ENCODE measurements at places on chromosomes 4 and X.

DNA sequence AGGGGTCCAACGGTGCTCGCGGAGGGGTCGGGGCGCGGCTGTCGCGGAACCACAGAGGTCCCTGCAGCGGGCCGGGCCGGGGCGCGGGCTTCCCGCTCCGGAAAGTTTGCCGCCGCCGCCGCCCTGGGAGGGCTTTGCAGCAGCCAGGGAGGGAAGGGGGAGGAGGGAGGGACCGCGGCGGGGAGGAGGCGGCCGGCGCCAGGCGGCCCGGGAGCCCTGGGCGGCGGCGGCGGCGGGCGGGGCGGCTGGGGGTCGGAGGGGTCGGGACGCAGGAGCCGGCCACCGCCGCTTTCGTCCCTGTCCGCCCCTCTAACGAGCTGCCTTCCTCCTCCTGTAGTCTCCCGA is 375 bp downstream of the FGFR3 start:
- no peak for DNase-seq

DNA sequence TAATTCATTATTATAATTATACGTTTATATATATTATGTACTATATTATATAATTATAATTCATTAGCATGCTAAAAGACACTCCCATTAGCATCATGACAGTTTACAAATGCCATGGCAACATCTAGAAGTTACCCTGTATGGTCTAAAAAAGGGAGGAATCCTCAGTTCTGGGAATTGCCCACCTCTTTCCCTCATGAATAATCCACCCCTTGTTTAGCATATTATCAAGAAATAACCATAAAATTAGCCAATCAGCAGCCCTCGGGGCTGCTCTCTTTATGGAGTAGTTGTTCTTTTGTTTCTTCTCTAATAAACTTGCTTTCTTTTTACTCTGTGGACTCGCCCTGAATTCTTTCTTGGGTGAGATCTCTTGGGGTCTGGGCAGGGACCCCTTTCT is 42.8 kb upstream of the SLC10A7 start:
- no peak for DNase-seq

GRCh38 chr4:76630741-76631140 is 195.7 kb downstream of the SHROOM3 start:
- no peak for DNase-seq

- no peak for DNase-seq
Observed at GRCh38 chrX:53004038-53004437, 44.6 kb upstream of the GPR173 start.

GRCh38 chr4:39976141-39976944 is 1.4 kb downstream of the PDS5A start:
- peak; percentile 49 for DNase-seq

DNA sequence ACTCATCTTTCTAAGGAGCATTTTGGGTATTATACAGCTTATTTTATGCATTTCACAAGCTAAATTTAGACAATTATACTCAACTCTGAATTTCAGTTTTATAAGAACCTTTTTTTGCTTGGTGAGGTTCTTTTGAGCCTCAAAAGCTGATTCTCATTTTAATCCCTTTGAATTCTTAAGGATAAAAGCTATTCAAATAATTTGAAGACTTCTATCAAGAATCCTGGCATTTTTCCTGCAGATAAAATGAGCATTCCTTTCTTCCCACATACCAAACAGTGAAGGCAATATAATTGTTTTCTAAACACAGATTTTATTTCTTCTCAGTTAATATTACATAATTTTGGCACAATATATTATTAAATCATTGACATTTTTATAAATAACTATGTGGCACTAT is 118.4 kb upstream of the GPM6A start:
- DNase-seq = no peak

GRCh38 chrX:42366181-42366580 is 411.8 kb downstream of the PPP1R2C start:
- no peak for DNase-seq

DNA sequence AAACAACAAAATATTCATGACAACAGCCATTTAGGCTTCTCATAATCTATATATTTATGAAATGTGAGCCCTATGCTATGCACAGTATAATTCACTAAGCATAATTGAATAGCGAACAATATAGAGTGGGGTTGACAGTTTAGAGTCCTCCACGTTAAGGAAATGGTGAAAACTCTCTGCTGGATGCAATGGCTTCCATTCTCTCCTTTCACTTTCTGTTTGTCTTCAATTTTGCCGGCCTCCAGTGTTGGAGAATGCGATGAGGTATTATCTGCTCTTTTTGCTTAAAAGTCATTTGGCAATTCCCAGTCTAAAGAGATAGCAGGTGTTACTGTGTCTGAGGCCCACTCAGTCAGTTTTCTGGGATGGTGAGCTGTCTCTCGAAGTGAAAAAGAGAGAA is 52.1 kb downstream of the NPY5R start:
- DNase-seq = no peak

GRCh38 chrX:17669891-17670290 is 67.4 kb upstream of the SCML1 start:
- DNase-seq = no peak

GRCh38 chr4:1410491-1411325 is 4.5 kb upstream of the NKX1-1 start:
- DNase-seq = no peak

GRCh38 chr4:4890574-4891255 is 31.2 kb downstream of the MSX1 start:
- DNase-seq = no peak

DNA sequence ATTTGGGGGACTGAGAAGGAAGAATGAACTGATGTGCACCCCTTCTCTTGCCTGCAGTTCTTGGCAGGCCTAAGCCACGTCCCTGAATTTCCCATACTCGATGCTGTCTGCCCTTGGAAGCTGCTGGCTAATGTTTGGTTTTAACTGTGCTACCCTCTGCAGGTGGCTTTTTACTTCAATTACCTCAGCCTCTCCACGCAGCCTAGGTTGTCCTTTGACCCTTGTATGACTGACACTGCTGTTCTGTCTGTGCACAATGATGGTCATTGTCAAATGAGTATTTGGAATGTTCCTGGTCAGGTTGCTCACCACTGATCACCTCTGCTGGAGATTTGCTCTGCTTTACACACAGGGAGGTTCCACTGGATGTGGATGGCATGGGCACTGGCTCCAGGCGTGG is 137.1 kb downstream of the ZNF518B start:
- no peak for DNase-seq

DNA sequence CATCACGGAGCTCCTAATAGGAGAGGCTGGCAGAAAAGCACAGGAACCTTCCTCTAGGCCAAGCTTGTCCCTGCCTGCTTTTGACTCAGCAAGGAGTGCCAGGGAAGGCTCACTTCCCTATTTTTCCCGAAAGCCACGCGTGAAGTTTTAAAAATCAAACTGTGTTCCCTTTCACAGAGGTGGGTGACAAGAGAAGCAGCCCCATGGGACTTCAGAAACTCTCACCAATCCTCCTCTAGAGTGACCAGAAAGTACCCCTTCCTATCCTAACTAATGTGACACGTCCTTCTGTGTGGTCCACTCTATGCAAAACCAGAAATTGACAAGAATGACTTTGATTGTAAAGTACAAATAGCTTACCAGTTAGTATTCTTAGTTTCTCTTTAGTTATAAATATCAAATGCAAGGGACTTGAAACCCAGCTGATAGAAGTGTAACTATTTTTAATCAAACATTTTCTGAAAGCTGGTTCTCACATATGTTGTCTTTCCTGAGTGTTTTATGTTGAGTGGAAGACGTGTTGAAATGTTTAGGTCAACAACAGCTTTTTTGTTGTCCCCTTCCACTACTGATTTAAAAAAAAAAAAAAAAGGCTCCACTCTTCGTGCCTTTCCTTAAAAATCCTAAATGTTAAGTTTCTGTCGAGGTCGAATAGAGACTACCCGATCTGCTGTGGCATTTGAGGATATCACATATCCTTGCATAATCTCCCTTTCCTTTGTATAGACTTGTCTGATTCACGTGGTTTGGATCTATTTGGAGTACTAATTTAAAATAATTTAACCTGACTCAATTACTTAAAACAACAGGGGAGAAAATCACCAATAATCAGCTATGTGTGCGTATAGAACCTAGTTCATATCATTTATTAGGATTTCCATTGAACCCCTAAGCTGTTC is 42.1 kb downstream of the NFKB1 start:
- DNase-seq = no peak

- no peak for DNase-seq
Observed at GRCh38 chr4:116088771-116089170, 975.4 kb upstream of the NDST4 start.

- DNase-seq = no peak
Observed at GRCh38 chrX:17603196-17603595, 134.1 kb upstream of the SCML1 start.

GRCh38 chr4:84644087-84644486 is 61.2 kb downstream of the CDS1 start:
- DNase-seq = no peak

DNA sequence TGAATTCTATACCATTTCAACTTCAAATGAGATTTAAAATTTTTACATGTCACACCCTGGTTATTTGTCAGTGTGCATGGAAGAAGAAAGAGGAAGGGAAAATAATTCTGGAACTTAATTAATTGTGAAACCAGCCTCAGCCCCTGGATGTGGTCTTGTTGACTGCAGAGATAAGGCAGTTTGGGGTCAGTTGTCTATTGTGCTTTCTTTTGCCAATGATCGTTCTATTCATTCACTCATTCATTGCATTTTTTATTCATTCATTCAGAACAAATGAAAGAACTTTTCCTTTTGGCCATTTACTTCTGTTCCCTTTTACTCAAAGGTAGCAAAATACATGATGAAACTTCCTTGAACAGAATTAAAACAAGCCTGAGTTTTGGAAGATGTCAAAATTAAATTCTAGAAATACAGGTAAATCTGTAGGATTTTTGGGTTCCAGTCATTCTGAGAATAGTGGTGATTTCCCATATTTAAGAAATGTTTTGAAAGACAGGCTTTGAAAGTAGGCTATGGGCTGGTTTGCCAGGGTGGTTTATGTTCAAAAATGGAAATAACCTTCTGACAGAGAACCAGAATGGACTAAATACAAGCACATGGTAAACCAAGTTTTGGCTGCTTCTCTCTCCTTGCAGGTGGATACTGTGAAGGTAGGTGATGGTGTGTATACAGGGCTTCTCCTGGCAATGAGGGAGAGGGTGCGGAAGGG is 35.7 kb downstream of the PARM1 start:
- DNase-seq = no peak

DNA sequence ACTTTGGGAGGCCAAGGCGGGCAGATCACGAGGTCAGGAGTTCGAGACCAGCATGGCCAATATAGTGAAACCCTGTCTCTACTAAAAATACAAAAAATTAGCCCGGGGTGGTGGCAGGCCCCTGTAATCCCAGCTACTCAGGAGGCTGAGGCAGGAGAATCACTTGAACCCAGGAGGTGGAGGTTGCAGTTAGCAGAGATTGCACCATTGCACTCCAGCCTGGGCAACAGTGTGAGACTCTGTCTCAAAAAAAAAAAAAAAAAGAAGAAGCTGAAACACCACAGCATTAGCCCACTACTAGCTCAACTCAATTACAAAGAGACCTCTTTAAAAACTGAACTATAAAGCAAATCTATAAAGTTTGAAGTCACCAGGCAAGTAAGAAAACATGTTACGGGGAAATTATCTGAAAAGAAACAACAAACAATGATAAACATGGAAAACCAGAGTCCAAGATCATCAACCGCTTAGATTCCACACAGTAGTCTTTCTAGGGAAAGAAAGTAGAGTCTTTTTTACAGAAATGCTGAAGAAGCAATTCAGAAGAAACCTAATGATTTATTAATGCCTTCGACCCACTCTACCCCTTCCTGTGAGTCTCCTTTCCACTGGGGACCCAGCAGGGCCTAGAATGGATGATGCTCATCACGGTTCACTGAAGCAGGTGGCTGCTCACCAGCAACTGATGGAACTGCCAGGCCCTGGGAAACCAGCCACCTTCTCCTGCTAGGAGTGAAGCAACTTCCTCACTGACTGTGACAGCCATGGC is 6.6 kb downstream of the SAT1 start:
- no peak for DNase-seq

DNA sequence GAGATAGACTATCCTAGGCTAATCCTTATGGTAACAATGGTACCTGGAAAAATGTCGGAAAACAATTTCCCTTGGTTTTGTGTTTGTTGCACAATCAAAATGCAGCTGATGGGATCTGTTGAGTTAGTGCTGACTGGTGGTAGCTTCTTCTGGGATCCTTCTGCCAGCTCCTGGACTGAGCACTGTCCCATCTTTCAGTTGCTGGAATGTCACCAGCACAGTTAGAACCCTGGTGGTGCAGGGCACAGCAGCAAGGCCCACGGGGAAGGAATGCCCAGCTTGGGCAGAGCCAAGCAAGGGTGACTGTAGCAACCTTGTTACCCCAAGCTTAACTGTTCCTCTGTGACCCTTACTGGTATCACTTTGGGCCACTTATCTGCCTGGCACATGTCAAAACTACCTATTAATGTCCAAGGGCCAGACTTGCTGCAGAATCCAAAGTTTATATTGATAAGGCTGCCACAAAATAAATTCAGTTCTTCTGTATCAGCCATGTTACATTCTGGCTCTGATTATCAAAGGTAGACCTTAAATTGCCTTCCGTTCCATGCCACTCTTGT is 53.1 kb downstream of the GK start:
- DNase-seq = no peak

DNA sequence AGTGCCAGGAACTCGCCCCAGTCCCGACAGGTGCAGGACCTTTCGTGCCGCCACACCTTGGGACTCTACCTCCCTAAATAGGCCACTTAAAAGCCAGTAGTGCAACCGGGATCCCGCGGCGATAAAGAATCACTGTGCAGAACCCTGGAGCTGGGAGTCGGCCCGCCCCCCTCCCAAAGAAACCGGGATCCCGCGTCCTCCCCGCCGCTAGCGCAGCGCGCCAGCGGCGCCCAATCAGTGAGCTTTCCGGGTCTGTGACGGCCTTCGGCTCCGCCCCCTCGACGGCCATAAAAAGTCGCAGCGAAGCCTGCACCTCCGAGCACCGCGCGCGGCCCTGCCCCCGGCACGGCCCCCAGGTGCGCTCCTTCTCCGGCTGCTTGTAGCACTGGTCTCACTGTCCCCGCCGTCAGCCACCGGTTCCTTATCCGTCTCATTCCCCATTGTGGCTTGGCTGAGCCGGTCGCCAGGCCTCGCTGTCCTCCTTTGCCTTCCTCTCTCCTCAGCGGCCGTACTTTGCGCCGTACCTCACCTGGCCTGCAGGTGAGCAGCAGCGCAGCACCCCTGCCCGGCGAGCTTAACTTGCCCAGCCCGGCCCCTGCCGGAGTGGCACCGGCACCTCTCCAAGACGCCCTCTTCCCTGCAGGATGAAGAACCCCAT is at the start of gene LRAT:
TSS of gene LRAT (plus strand) at position 318 of the 658 bp plus-strand sequence. CDS start at position 645, 327 bp downstream.
- DNase-seq = no peak

GRCh38 chrX:17473021-17473420 is 98.0 kb downstream of the NHS start:
- DNase-seq = no peak

GRCh38 chr4:119093042-119093827 is 42.4 kb upstream of the MYOZ2 start:
- no peak for DNase-seq

GRCh38 chr4:85733798-85734197 is 258.8 kb downstream of the ARHGAP24 start:
- DNase-seq = no peak
